ENCODE measurements at places on chromosomes 1 and 21. TPM values are rescaled to one million over a fixed set of nuclear protein-coding genes. Genes with fewer than 3 reads are reported as not detected.

The ATP1A4 gene
- not detected for total RNA-seq

The ROR1 gene
- 7.3 TPM for total RNA-seq

The TNNT2 gene
- total RNA-seq = not detected

The LAPTM5 gene
- total RNA-seq = 0.28 TPM

The SGIP1 gene
- total RNA-seq = 22.4 TPM

The APOBEC4 gene
- total RNA-seq = not detected

The NTRK1 gene
- 1.1 TPM for total RNA-seq

The MAP10 gene
- 0.96 TPM for total RNA-seq

The KCNJ6 gene
- under 0.01 TPM for total RNA-seq

The MRPS14 gene
- total RNA-seq = 21.1 TPM

The C1orf226 gene
- 0.56 TPM for total RNA-seq

The RXFP4 gene
- total RNA-seq = under 0.01 TPM

The ADAMTS4 gene
- 110 TPM for total RNA-seq

The RSPH1 gene
- total RNA-seq = under 0.01 TPM

The MYBPHL gene
- not detected for total RNA-seq

The HEYL gene
- 0.19 TPM for total RNA-seq

The PATJ gene
- total RNA-seq = 7.9 TPM

The SYTL1 gene
- total RNA-seq = under 0.01 TPM

The UBASH3A gene
- not detected for total RNA-seq

The LRRC7 gene
- under 0.01 TPM for total RNA-seq

Data from regular cardiac myocyte (primary cell).